Fibroblast of skin of right biceps (primary cell): ENCODE measurements at places on chromosomes 3 and 15.

DNA sequence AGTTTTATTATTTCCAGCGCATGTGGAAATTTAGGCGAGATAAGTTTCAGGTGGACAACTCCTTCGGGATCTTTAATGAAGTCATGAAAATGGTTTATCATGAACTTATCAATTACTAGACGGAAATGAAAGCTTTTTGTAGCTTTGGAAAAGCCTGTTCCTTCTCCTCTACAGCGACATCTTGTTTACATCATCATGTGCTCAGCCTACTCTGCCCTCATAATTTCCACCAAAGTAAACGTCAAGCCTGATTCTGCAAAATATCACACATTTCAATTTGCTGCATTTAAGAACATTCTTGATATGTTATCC, 64.3 kb upstream of the CGNL1 start:
- no peak for DNase-seq

DNA sequence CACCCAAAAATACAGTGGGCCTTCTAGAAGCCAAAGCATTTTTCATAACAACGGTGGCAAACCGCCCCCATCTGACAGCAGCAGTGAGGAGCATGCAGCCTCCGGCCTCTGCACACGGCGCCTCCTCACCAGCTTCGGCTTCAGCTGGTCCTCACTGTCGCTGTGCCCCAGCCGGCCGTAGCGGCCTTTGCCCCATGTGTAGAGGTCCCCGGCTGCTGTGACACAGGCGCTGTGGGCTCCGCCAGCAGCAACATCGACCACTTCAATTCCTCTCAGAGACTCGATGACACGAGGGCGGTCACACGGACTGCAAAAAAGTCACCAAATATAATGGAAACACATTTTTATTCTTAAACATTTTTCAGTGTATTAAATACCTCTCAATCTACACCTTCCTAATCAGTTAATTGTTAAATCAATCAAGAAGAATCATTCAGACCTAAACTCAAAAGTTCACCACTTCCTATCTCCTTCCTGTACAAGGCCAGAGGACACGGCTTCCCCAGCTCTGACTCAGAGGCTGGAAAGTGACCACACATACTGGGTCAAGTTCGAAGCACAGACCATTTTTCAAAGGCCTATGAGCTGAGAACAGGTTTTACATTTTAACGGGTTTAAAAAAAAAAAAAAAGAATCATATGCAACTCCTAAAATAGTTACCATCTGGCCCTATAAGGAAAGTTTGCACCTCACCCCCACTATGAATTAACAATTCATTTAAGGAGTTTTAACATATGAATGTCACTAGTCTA, 33.6 kb upstream of the OCA2 start:
- peak; percentile 47 for DNase-seq

DNA sequence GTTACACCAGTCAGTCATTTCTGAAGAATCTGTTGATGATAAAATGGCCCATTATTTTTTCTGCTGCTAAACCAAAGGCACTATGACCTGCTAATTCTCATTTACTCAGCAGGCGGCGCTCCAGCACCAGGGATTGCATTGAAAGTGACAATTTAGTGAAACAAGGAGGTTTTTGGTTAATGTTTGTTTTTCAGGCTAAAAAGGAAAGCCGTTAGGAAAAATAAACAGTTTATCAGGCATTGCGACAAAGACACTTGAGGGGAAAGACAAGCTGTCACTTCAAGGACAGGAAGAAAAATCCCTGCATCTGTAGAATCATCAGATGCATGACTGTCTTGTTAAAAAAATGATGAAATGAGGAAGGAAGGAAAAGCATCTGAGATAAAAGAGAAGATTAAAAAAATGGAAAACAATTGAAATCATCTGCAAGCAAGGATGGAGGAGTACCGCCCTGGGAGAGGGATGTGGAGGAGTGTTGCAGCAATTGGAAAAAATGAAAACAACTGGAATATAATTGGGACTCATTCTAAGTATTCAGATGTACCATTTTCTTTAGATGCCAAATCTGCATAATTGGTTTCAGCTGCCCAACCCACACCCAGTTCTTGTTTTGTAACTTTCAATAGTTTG, 54.0 kb downstream of the NR1D2 start:
- peak; percentile 64 for DNase-seq

GRCh38 chr3:78434801-78435200, 1333.0 kb downstream of the ROBO1 start:
- peak; percentile 57 for DNase-seq

DNA sequence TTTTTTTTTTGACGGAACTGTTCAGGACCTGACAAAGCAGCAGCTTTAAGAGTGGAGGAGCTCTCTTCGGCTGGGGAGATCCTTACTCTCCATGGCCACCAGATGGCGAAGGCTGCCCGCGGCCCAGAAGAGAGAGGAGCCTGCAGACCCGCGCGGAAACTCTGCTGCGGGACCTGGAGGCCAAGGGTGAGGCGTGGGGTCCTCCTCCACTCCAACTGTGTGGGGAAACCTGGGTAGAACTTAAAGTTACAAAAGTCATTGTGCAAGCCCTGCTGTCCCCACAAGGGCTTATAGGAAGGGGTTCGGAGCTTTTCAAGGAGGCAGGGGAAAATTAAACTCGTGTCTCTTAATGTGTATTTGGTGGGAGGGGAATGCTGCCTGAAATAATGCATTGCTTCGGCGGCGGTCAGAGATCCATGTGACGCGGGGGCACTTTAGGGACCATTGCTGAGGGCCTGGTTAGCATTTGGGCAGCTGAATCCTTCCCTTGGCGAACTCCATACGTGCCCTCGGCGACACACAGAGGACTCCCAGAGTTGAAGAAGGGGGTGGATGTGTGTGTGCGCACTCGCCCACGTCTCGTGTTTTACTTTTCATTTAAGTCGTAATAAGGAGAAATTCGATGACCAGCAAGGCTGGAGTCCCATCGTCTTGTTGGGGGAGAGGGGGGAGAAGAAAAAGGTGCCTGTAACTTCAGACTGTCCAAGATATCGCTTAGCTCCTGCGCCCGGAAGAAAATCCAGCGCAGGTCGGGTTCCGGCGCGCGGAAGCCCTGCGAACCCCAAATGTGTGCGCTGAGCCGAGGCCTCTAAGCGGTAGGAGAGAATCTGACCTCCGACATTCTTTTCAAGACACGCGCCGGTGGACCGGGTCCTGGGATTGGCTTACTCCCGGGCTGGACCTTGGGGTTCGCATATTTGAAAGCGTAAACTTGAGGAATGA, 9.7 kb downstream of the EOMES start:
- peak; percentile 68 for DNase-seq

- DNase-seq: peak; percentile 87
Measured at GRCh38 chr3:23055733-23056376, 147.3 kb upstream of the UBE2E2 start.

GRCh38 chr15:45449916-45450867, 71.8 kb upstream of the GATM start:
- no peak for DNase-seq

GRCh38 chr3:168678730-168679129, 583.0 kb upstream of the GOLIM4 start:
- DNase-seq: no peak

DNA sequence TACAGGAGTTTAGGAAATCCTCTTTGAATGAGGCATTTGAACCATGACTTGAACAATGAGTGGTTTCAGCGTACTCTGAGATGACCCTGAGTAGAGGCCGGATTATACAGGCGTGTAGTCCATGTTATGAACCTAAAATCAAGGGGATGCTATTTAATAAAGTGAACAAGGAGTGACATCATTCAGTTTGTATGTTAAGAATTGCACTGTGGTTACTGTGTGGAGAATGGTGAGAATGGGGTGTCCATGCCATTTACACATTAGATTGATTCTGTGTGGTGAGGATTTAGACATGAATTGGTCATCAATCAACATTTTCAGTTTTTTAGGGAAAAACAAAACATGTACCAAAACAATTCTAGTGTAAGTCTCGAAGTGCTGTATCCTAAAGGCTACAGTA, 65.8 kb downstream of the TPRG1 start:
- peak; percentile 50 for DNase-seq

- no peak for DNase-seq
Measured at GRCh38 chr15:22978691-22979237, 1.4 kb downstream of the CYFIP1 start.
